ENCODE measurements at places on chromosomes 12 and 14.

DNA sequence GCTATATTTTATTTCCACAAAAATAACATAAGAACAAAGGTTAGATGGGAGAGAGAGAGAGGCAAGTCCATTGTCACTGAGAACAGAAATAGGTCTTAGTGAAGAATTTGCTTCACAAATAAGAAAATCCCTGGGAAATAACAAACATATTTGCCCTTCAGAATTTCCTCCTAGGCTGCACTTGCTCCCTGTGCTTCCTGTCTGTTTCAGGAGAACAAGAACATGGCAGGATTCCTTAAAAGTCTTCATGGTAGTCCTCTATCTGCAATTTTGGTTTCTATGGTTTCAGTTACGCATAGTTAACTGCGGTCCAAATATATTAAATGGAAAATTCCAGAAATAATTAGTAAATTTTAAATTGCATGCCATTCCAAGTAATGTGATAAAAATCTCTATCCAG lies 34.1 kb downstream of the SENP1 start:
- no peak for DNase-seq

DNA sequence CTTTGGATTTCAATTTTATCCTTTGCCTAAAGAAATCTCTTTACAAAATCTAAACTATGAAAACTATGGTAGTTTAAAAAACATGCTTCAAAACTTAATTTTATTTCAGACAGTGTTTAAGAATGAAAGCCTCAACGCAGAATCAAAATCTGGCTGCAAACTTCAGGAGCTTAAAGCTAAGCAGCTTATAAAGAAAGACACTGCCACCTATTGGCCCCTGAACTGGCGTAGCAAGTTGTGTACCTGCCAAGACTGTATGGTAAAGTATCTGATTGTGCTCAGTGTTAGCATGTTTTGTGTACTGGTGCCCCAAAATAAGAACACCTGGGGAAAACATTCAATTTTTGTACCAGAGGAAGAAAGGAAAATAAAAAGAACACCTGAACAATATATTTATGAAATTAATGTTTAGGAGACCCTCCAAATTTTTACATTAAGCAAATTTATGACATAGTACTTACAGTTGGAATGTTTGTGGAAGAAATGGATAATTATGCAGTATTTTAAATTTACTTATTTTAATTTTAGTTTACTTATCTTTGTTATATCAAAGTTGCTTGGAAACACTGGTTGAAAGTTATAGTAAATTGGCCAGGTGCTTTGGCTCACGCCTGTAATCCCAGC lies 12.2 kb downstream of the UBR7 start:
- DNase-seq, result no peak

- no peak for DNase-seq
Observed at GRCh38 chr12:3269594-3269993, 192.4 kb downstream of the TSPAN9 start.

DNA sequence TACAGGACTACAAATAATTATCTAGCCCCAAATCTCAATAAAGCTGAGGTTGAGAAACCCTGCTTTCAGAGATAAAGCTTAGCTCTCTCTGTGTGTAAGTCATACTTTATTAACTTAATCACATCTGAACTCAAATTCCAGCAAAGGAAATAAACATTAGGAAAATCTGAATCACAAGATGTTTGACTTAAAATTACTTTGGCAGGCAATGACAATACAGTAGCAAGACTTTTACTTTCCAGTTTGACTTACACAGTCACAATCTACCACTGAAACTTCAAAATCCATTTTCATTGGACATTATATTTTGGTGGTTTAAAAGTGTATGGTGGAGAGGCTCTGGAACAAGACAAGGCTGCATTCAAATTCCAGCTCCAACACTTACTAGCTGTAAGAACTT lies 11.4 kb downstream of the TMEM116 start:
- no peak for DNase-seq

DNA sequence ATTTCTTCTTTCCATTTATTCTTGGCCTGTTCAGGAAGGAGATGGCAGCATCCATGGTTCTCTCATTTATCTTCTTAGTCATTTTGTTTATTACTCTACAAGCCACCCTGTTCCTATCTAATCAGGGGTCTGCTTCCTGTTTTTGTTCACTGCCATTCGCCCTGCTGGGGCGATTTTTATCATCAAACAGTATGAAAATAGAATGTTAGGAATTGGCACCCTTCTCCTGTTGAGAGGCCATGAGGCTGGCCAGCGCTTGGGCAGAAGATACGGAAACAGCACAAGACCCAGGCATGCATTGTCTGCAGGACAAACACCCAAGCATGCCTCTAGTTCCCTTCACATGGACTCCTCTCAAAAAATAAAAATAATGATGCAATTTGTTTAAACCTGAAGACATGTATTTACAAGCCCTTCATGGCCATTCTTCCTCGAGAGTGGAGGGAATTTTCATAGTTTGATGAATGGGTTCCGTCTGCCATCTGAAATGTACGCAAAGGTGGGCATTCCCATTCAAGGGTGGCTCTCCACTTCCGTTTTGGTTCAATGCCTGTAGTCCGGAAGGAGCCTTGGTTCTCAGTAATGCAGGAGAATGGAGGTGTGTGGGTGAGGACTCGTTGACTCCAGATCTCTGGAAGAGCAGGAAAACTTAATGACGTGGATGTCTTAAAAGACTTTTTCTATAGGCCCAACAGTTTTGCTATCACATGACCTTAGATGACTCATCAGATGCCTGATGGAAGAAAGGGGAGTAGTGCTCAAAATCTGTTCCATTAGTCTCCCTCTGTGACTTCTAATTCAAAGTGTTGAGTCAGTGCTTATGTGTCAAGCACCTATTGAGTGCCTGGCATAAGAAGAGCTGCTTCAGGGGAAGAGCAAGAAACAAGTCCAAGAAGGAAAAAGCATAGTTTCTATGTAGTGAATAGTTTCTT lies 252.4 kb upstream of the TBX3 start:
- no peak for DNase-seq

DNA sequence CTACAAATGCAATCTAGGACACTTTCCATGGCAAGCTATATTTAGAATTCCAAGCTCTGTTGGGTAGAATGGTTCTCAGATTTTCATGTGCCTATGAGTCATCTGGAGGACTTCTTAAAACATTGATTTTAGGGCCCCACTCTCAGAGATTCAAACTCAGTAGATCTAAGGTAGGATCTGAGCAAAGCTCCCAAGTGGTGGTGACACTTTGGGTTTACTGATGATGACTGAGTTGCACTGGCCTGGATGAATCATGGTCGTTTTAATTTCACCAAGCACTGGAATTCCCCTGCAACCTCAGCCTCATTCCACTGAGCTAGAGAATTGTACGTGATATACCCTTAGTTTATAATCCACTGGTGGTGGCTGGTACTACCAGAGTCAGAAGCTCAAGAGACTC lies 86.5 kb downstream of the PPM1H start:
- DNase-seq, result peak; percentile 72

GRCh38 chr12:124917135-124917840 lies 2.8 kb upstream of the UBC start:
- DNase-seq, result peak; percentile 96

DNA sequence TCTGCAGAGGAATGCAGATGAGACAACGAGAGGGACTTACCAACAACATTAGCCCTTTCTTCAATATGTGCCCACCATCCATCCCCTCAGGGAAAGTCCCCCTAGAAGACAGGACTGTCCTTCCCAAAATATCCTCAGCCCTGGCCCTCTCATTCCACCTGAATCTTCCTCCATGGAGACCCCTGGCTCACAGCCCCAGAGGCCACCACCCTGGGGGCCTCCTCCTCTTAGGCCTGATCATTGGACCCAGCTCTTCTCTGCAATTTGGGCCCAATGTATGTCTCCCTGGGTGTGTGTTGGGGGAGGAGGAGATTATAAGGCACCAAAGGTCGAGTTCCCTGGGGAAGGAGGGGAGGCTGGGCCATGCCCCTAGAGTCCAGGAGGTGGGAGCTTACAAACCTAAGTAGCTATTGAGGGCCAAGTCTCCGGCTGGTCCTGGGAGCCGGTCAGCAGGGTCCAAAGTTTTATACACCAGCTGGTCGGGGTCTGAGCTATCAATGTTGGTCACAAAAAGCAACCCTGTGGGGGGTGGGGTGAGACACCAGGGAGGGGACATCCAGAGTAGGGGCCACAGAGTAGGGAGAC lies 8.1 kb downstream of the ITGA7 start:
- DNase-seq, result no peak

GRCh38 chr12:117111386-117111785 lies 12.2 kb upstream of the TESC start:
- DNase-seq, result no peak

- no peak for DNase-seq
Observed at GRCh38 chr14:34678306-34678705, 36.1 kb downstream of the CFL2 start.

DNA sequence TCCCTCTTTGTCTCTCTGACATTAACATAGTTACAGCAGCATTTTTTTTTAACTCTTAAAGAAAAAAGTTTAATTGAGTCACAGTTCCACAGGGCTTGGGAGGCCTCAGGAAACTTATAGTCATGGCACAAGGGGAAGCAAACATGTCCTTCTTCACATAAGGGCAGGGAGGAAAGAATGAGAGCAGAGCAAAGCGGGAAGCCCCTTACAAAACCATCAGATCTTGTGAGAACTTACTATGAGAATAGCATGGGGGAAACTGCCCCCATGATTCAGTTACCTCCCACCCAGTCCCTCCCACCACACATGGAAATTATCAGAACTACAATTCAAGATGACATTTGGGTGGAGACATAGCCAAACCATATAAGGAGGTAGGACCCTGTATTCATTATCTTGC lies 96.2 kb downstream of the PLBD1 start:
- no peak for DNase-seq

GRCh38 chr12:42887657-42888056 lies 298.1 kb upstream of the PRICKLE1 start:
- DNase-seq, result no peak

DNA sequence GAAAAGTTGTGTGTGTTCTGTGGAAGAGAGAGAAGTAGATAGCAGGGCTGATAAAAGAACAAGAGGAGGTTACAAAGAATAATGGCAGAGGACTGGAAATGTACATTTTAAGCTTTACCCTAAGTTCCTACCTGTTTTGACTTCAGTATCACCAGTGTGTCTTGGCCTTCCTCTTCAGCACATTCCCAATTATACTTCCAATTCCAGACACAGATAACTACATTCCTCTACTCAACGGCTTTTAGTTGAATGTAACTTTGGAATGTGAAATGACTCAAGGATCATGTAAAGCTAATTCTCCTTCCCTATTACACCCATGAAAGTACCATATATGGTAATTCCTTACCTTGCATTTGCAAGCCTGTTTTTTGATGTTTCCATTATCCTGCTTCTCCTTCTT lies 5.0 kb downstream of the MGST1 start:
- DNase-seq, result peak; percentile 62

GRCh38 chr14:93940437-93940836 lies 13.3 kb downstream of the FAM181A start:
- no peak for DNase-seq

GRCh38 chr12:122985338-122986257 lies 5.1 kb downstream of the ARL6IP4 start:
- no peak for DNase-seq

- peak; percentile 12 for DNase-seq
Observed at GRCh38 chr12:78964521-78964920, 99.9 kb downstream of the SYT1 start.

- no peak for DNase-seq
Observed at GRCh38 chr12:9113987-9114309, 1.8 kb downstream of the A2M start.

DNA sequence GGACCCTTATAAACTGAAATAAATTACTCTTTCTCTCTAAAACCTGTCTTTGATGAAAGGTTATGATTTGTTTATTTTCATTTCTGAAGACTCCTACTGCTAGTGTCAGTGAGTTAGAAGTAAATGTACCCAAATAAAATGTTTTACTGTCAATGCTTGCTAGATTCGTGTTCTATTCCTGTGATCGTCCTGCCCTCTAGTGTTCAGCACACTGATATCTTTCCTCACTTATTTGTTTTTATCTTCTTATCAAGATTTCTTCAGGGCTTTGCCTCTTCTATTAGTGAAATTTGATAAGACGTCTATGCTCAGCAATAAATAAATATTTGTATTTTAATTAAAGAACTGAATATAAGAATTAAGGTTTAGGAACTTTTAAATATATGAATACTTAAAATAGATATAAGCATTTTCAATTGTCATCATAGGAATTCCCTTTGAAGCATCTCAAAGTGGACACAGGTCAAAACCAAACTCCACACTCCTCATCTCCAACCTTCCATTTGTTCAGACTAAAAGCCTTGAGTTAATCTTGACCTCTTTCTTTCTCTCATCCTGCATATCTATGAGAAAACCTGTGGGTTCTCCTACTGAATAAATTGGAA lies 75.8 kb downstream of the C12orf50 start:
- DNase-seq, result peak; percentile 20

DNA sequence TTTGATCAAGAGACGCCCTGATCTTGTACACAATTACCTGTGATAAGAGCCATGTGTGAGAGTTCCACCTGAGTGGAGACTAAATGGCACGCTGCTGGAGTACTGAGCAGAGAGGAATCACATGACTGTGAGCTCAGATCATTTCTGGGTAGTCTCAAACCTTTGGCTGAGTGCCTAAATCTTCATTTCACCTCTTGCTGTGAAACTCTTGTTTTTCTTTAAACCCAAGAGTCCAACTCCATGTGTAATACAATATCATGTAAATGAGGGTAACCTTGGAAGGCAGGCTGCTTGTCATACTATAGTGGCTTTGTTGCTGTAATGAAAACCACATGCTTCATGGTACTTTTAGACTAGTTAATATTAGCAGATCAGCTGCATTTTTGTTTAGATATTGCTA lies 156.9 kb downstream of the CAND1 start:
- DNase-seq, result no peak

DNA sequence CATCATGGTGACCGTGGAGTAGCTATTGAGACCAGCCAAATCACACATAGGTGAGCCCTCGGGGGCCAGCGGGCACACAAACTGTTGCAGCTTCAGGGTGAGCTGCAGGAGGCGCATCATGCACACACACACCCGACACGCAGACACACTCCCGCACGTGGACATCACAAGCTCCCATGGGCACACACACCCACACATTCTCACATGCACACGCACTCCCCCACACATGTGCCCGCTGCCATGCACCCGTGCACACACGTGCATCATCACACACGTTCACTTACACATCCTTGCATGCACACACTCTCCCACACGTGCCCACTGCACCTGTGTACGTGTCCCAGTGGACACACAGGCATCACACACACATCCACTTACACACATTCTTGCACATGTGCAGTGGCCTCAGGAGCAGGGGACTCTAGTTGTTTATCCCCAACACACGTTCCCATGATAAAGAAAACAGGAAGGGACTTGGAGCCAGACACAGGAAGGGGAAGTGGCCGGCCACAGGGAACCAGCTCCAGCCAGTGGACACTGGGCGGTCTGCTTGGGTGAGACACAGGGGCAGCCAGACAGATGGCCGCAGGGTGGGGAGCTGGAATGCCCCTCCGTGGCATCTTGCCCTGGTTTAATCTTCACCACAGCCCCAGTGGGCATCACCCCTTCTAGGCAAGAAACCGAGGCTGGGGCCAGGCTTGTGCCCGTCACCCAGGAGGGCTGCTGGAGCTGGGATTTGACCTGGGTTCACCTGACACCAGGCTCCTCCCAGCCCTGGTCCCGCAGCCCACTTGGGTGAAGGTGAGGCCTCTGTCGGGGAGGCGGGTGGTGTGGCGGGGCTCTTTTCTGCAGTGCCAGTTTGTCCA lies 49.7 kb downstream of the CYP46A1 start:
- no peak for DNase-seq
